ENCODE measurements at places on chromosomes 1 and 21. TPM values are rescaled to one million over a fixed set of nuclear protein-coding genes. Genes with fewer than 3 reads are reported as not detected.
A peak's percentile ranks its signal among the peaks of the same experiment; 100 is the strongest.

DNA sequence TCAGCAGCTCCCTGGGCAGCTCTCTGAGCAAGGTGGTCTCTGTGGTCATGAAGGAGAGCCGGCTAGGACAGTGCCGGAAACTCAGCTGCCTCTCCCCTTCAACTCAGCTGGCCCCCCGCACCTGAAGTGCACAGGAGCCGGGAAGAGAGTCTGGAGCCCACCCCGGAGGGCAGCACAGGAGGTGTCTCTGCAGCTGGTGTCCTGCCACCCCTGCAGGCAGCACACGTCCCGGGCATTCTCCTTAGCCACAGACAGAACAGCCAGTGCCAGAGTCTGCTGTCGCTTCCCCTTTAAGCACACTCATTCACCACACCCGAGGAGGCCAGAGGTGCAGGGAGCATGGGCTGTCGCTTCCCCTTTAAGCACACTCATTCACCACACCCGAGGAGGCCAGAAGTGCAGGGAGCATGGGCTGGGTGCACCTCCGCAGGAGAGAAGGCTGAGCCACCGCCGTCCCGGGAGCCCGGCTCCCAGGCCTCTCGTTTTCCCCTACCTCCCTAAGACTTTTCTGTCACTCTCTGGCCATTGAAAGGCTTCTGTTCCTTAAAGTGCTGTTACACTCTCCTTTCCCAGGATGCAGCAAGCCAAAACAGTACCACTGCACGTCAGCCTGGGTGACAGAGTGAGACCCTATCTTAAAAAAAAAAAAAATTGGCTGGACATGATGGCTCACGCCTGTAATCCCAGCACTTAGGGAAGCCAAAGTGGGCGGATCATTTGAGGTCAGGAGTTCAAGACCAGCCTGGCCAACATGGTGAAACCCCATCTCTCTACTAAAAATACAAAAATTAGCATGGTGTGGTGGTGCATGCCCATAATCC is 16.9 kb upstream of the SAMD11 start:
- peak; percentile 75 for DNase-seq

Gene CATSPERE
- total RNA-seq = 1.1 TPM

DNA sequence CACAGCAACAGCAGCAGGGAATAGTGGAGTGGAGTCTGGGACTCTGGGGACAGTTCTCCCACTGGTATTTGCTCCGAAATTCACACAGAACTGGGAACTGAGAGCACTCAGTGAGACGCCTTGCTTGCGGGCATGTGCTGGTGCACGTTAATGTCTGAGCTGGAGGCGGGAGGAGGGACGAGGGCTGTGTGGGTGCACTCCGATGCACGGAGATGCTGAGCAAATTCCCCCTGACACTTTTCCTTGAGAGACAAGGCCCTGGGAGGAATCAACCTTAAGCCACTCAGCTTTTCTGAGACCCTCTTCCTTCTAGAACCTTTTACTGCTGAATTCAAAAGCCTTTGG is 2.8 kb downstream of the RGS8 start:
- no peak for DNase-seq

Gene KRTAP19-3
- total RNA-seq = not detected

DNA sequence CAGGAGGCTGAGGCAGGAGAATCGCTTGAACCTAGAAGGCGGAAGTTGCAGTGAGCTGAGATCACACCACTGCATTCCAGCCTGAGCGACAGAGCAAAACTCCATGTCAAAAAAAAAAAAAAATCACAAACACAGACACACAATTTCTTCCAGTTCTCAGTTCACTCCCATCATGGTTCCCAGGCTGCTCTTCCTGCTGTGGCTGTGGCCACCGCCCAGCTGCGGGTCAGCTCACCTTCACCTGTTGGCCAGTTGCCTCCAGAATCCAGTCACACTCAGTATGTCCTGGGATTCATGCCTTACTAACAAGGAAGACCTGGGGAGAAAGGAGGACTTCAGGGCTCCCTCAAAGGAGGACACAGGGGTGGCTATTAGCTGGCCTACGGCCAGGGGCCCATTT is 45.9 kb upstream of the SLC25A33 start:
- no peak for DNase-seq

DNA sequence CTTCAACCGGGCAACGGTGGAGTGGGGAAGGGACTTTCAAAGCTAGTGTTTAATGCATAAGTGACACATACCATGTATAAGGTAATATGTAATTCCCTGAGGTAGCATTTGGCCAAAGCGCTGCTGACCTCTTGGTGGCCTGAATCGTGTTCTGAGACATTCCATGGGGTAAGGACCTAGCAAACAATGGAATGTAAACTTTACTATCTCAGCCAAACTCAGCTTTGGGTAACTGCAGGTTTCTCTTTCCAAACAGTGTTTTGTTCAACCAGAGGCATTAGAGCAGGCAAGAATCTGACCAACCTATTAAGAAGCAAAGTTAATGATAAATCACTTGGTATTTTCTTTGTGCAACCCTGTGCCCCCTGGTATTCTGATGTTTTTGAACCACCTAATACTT is 22.0 kb downstream of the TGFB2 start:
- DNase-seq = no peak

DNA sequence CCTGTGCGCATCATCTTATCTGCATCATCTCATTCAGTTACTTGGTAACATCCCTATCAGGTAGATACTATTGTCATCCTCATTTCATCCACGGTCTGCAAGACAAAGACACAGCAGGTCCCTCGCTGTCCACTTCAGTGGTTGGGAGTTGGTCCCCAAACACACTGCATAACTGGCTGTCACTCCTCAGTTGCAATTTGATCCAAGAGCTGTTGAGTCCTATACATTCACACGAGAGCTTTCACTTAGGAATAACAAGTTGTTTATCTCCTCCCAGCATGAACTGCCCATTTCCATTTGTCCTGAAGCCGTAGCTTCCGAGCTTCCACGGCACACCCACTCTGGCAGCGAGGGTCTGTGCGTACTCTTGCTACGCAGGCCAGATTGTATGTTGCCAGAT is 472.0 kb downstream of the CAMTA1 start:
- no peak for DNase-seq

GRCh38 chr21:40291560-40291959 is 424.3 kb downstream of the PCP4 start:
- DNase-seq = no peak

DNA sequence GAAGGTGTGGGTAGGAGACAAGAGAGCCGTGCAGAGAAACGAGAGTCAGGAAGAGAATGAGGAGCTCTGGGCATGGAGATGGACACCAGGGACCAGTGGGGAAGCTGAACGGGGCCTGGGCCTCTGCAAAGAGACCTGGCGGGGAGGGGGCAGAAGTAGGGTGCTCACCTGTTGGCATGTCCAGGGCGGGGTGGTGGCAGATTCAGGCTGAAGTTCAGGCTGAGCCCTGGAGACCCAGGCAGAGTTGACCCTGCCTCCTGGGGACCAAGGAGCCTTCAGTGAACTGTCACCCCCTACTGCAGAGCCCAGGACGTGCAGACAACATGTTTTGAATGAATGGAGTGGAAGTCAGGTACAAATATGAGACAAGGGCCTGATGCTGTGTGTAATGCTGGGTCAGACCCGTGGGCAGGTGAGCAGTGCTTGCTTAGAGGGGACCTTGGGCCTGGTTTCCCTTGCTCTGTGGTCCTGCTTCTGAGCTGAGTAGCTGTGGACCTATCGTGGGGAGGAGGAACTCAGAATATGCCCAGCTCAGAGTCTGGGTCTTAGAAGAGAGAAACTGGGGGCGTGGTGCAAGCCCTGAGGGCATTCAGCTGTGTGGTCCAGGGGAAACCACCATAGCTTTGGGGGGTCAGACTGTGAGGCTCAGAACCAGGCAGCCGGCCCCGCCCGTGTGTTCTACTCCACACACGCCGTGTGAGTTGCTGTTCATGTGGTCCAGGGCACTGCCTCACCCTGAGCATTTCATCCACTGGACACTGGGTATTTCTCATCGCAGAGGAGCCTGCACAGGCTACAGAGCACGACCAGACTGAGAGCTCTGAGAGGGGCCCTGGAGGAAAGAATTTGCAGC is 21.3 kb upstream of the UMODL1 start:
- no peak for DNase-seq

- DNase-seq = no peak
These were observed 44.8 kb downstream of the IRF2BP2 start for GRCh38 chr1:234565132-234565531.

Gene EPHA2
- total RNA-seq = 44.8 TPM

DNA sequence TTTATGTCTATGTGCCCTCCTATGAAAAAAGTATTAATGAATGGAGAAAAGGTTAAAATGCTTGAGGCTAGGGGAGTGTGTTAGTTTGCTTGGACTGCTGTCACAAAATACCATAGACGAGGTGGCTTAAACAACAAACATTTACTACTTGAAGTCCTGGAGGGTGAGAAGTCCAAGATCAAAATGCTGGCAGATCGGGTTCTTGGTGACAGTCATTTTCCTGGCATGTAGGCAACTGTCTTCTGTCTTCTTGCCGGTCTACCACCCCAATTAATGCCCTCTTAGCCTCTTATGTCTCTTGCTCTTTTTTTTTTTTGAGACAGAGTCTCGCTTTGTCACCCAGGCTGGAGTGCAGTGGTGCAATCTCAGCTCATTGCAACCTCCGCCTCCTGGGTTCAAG is 15.0 kb downstream of the ARID1A start:
- no peak for DNase-seq

DNA sequence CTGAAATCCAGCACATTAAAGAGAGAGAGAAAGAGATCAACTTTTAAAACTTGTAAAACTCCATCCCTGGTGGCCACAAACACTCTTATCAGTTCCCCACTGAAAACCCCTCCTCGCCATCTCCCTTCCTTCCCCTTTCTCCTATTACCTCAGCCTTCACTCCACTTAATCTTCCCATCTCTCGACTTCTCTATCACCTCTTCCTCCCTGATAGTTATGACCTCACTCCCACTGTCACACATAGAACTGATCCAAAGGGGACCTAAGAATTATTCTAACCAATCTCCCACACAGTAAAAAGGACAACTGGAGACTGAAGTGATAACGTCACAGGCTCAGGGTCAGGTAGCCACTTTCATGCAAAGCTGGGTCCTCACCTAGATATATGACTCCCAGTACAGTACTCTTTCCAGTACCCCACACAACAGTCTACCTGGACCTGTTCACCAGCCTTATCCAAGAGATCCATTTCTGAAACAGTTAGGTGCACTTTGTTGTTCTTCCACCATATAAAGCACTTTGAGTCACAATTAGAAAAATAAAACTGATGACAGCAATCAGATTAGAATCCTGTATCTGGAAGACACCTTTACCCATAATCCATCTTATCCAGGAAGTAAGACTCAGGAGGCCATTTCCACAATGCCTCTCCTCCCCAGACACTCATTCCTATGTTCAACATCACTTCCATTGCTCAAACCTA is 324.8 kb downstream of the SMYD3 start:
- DNase-seq = no peak

Data from upper lobe of right lung (tissue), 1 donor.